ENCODE measurements at places on chromosomes 16 and 17.

DNA sequence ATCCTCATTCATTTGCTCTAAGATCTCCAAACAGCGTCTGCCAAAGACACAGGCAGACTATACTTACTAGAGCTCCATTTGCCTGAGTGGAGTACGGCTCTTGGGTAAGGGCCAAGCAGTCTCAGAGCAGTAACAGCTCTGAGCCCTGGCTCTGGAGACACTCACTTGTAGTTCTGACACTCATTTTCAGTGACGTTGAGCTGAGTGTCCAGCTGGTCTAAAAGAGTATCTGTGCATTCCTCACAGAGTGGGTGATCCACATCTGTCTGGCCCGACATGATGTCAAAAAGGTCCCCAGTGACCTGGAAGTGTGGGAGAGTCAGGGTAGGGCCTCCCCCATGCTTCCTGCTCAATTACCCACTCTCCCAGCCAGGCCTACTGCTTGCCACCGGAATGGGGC lies 5.7 kb downstream of the BECN1 start:
- DNase-seq: no peak

DNA sequence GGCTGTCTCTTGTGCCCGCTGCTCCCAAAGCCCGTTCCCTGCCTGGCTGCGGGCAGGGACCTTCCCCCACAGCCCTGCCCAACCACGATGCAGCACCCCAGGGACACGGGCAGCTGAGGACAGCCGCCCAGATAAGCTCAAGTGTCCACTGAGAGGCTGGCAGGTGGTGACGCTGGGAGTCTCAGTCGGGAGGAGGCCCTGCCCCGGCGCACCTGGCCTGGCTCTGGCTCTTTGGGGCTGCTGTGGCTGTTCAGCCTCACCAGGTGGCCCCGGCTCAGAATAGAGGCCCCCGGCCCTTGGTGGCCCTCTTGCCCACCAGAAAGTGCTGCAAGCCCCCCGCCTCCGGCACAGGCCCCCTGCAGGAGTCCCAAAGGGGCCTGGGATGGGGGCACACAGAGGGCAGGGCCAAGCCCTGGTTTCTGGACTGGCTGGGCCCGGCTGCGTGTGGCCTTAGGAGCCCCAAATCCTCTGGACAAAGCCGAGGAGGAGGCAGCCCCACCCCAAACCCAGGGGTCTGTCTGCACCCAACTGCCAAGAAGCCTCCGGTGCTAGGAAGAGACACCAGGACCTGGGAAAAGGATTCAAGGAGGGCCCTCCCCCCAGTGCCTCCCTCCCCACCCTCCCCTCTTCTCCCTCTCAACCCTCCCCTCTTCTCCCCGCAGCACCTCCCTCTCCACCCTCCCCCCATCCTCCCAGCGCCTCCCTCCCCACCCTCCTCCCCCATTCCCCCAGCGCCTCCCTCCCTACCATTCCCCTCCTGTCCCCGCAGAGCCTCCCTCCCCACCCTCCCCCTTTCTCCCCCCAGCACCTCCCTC lies 5.3 kb downstream of the NTHL1 start:
- DNase-seq: no peak

GRCh38 chr17:27665549-27665948 lies 34.6 kb downstream of the LGALS9 start:
- DNase-seq: no peak

DNA sequence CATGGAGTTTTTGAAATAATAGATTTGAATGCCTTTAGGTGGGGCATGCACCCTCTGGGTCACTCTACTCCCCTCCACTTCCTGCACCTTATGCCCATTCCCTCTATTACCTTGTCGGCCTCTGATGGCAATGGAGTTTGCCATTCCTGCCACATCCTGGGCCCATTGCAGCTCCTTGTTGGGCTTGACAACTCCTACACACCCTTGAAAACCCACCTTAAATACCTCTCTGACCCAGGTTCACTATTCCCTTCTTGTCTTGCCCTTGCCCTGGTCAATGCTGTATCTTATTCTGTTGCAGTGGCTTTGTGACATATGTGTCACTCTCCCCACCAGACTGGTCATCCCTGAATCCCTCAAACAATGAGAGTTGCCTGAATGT lies 2.4 kb downstream of the CCR7 start:
- DNase-seq: no peak

- no peak for DNase-seq
Measured at GRCh38 chr16:88315543-88316105, 67.1 kb upstream of the ZNF469 start.

- DNase-seq: no peak
Measured at GRCh38 chr17:379531-380465, 27.2 kb upstream of the RPH3AL start.

GRCh38 chr17:70288540-70289290 lies 119.4 kb downstream of the KCNJ2 start:
- DNase-seq: no peak

DNA sequence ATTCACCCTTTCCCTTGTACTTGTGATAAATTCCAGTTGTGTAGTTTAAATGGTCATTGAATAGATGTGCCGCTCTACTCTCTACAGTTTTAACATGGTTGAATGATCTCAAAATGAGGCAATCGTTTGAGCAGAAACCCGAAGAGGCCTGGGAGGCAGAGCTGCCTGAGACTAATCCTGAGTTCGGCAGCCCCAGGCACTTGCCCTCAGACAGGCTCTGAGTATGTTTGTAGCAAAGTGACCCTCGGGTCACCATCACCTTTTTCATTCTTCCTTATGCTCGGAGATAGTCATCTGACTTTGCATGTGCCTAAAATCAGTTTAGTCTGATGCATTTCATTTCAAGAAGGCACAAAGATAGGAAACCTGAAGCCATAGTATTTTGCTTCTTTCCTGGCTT lies 184.0 kb upstream of the RBFOX1 start:
- DNase-seq: no peak

GRCh38 chr17:33460781-33461450 lies 167.8 kb upstream of the ASIC2 start:
- no peak for DNase-seq

All from stimulated activated CD8-positive, alpha-beta memory T cell treated with anti-CD3 and anti-CD28 coated beads, Interleukin-7, amount 100 ng/mL, for 1 hour (primary cell).